ENCODE measurements at places on chromosomes 6 and 20.

- no peak for DNase-seq
Measured at GRCh38 chr6:72262254-72262653, 359.6 kb upstream of the KCNQ5 start.

GRCh38 chr20:46928580-46929132 lies 34.0 kb downstream of the EYA2 start:
- no peak for DNase-seq

- DNase-seq = no peak
Measured at GRCh38 chr6:75306064-75306463, 21.5 kb upstream of the TMEM30A start.

DNA sequence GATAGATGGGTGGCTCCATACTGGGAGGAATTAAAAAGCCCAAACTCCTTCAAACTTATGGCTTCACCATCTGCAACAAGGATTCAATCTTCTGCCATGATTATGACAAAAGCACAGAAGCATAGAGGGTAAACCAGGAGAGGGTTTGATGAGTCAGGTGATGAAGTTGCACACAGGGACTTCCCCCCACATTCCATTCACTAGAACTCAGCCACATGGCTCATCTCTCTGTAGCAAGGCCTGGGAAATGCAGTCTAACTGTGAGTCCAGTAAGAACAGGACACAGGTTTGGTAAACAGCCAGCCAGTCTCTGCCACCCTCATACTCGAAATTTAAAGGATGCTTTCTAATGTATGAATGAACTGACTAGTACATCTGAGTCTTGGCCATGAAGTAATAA lies 142.9 kb downstream of the HIVEP2 start:
- DNase-seq = no peak

DNA sequence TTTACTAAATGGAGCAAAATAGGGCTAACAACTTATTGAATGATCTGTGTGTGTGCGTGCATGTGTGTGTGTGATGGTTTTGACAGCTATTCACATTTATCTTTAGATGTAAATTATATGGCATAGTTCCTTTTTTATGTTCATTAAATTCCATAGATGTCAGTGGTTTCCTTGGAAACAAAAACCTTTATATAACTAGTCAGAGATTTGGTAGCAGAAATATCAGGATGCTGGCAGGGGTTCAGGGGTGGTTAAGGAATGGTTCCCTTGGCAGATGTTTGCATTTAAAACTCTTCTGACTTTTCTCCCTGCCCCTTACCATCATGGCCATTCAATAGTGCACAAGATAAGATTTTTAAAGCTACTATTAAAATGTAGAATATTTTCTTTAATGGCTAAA lies 256.6 kb downstream of the PLCB1 start:
- no peak for DNase-seq
